Stimulated activated CD8-positive, alpha-beta memory T cell treated with anti-CD3 and anti-CD28 coated beads, Interleukin-4, amount 100 ng/mL, for 4 hours (primary cell): ENCODE measurements at places on chromosomes 5 and 9.

GRCh38 chr9:23798325-23798724, 27.7 kb downstream of the ELAVL2 start:
- DNase-seq: no peak

DNA sequence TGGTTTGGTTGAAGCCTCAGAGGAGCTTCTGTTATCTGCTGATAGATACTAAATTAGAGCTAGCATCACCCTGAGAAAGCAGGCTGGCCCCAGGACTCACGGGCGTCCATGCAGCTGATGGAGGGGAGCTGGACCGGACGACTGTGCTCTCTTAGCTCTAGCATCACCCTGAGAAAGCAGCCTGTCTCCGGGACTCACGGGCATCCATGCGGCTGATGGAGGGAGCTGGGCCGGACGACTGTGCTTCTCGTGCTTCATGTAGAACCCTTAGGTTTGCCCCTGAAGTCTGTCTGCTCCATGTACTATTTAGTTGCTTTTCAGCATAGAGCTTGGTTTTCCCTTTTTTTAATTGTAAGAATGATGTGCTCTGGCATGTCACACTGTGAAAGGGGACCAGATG, 16.3 kb upstream of the LTC4S start:
- no peak for DNase-seq

- DNase-seq: no peak
Measured at GRCh38 chr9:100126423-100126822, 27.4 kb downstream of the INVS start.

GRCh38 chr5:134086225-134086942, 28.1 kb upstream of the TCF7 start:
- no peak for DNase-seq

DNA sequence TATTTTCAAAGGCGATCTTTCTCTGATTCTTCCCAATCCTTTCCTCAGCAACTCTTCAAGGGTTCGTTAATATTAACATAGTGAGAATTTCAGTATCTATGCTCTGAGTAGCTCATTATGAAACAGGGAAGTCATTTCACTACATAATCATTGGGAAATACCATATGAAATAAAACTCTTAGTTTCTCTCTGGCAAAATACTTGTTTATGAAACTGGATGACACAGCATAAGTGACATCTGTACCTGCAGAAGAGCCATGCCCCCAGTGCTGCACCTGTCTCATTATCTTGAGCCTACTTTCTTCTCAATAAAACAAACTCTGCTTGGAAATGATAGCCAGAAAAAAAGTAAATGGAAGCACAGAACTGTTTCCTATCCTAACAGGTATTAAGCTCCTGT, 33.8 kb upstream of the OTULIN start:
- no peak for DNase-seq

GRCh38 chr5:42021923-42022322, 96.8 kb downstream of the FBXO4 start:
- DNase-seq: no peak

DNA sequence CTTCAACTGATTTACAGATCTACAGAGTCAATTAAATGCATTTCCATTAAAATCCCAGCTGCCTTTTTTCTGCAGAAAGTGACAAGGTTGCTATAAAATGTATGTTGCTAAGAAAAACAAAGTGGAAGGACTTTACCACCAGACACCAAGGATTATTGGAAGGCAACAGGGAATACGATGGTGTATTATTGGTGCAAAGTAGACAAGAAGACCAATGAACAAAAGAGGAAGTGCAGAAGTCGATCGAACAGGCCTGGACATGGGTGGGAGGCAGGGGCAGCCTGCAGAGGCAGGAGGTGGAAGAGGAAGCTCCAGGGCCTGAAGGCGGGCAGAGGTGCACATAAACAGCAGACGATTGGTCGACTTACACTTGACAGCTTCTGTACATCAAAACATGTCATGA, 10.6 kb upstream of the SLC6A19 start:
- no peak for DNase-seq

DNA sequence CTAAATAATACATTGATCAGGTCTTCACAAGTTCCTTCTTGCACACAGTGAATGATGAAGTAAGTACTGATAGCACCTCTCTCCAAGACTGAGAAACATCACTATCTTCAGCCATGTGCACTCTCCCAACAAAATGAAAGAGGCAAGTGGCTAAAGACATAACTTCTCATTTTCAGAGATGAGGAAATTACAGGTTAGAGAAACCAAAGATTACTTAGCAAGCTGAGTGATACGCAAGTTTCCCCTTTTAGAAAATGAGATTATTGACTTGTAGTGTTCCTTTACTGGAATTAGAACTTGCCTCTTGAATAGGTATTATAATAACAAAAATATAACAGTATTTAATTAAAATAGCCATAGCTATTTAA, 21.6 kb downstream of the CEMIP2 start:
- no peak for DNase-seq

DNA sequence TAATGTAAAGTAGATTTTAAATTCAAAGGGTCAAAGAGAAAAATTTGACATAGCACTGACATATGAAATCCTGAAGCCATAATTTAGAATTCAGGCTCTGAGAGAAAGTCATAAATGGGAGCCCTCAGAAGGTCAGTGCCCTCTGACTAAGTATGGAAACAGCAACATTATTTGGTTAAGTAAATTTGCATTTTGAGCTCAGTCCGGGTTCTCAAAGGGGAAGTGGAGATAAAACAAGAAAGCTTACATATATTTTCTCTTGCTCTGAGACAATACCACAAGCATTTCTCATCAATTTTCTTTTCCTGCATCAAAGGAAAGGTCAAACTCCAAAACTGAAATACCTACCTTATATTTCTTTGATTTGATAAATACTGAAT, 348.0 kb downstream of the SEMA5A start:
- no peak for DNase-seq

DNA sequence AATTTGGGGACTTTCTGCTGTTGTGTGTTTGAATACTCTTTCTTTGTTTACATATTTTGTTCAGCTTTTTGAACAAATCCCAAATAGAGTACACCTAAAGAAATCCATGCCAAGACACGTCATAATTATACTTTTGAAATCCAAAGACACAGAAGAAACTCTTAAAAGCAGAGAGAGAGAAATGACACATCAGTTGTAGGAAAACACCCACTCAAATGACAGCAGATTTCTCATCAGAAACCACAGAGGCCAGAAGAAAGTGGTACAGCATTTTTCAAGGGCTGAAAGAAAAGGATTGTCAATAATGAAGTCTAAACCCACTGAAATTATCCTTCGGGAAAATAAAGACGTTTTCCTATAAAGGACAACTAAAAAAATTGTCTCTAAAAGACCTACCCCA, 378.6 kb downstream of the GADD45G start:
- no peak for DNase-seq

GRCh38 chr5:147989994-147990393, 73.8 kb upstream of the SPINK5 start:
- no peak for DNase-seq

GRCh38 chr5:179964015-179964414, 56.3 kb upstream of the TBC1D9B start:
- no peak for DNase-seq

- DNase-seq: no peak
Measured at GRCh38 chr9:113417370-113417769, 6.8 kb downstream of the C9orf43 start.

DNA sequence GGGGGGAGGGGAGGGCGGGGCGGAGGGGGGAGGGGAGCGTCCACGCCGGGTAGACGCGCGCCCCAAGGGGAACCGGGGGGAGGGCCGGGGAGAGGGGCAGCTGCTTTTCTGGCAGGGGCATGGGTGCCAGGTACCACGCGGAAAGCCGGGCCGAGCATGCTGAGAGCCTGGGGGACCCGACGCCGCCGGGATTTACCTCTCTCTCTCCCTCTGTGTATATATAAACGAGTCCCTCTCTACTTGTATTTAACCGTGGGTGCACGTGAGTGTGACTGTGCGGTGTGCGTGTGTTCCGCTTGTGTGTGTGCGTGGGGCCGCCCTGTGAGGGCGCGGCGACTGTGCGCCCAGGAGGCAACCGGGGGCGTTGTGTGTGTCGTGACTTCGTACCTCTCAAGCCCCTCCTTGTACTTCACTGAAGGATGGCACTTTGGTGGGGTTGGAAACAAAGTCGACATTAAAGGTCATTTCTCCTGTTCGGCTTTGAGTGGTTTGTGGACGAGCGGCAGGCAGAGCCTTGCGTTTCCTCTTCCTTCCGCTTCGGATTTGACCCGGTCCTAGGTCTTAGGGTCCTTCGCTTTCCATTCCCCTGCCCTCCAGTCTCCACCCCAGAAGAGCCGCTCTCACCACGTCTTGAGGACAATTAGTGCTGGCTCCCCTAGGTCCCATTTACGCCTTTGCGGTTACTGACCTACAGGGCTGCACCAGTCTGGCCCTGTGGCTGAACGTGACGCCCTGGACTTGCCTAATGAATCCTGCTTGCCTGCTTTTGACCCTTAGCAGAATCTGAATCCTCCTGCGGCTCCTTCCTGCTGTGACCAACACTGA, 36.2 kb upstream of the TTC1 start:
- no peak for DNase-seq

GRCh38 chr5:119270121-119270565, 85.7 kb upstream of the TNFAIP8 start:
- DNase-seq: no peak
